ENCODE measurements at places on chromosomes 7 and 10.

DNA sequence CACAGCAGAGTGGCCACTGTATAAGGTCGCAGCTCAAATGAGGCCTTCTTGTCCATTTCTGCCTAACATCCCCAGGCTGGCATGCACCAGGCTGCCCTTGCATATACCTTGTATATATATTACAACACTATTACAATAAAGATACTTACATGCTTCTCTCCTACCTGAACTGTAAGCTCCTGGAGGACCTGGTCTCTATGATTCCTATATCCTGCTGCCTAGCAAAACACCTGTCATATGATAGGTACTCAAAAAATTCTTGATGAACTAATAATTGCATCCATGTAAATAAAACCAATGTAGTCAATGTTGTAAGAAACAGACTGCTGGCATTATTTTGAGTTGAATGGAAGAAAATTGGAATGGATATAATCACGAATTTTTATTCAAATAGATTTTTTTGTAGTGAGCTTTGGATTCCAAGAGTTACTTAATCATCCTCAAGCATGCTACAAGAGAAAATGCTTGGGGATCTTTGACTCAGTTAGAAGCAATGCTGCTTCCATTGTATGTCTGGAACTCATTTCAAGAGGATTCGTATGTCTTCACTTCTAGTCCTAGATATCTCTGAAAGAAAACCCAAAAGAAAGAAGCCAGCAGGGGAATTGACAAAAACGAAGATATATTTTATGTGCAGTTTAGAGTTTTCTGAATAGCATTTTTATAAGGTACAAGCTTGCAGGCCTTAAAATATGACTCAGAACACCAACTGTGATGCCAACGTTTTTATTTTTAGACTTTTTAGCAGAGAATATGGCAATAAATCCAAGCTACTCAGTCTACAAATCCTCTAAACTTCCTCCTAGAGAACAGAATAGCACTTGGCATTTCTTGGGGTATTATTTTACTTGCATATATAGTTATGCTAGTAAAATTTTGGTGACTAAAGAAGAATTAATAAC lies 53.1 kb downstream of the OSBPL3 start:
- DNase-seq = no peak

DNA sequence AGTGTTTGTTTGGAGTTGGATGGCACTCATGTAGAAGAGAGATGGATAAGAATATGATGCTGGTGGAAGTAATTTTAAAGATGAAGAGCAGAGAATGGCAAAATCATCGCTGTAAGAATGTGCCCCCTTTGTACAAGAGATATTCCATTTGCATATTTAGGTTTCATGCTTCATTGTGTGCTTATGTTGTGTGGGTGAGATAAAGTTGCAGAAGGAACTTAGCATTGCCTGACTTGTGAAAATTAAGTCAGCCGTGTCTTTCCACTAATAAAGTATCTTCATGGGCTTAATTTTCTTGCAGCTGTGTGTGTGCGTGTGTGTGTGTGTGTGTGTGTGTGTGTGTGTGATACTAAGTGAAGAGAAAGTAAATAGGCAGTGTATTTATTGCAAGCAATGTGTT lies 381.9 kb downstream of the OTUD1 start:
- no peak for DNase-seq

- DNase-seq = no peak
Measured at GRCh38 chr10:90399782-90400181, 458.1 kb downstream of the HTR7 start.

DNA sequence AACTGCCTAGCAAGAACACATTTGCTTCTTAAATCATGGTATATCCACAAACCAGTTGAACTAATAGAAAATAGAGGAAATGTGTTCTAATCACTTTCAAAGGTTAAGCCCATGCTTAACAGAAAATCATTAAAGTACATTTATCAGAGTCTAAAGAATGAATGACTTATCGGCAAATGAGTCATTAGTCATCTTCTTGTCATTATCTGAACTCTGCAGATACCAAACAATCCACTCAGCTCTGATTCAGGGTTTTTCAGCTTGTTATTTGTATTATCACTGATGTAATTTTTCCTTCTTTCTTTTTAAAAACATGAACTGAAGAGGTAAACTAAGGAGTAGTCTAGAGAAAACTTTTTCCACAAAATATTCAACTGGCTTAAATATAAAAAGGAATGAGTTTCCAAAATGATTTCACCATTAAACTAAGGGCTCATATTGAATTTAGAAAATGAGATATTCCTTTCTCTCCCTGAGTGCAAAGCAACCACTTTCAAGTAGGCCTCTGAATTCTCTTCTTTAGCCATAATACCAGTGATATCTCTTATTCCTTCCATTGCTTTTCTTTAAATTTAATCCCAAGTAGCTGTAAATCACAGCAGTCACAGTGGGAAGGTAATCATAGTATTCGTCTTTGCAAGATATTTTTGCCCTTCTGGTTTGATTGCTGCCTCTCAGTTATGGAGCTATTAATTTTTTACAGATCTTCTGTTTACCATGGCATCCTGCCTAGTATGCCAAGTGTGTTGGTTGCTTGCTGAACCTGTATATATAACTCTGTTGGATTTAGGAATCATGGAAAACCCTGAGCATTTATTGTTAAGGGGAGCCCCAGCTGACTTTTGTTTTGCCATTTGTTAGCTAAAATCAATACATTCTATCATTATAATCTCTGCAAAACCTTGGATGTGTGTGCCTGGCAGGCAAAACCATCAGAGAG lies 125.1 kb downstream of the THSD7A start:
- DNase-seq = no peak

- no peak for DNase-seq
Measured at GRCh38 chr10:56240471-56240870, 120.6 kb downstream of the ZWINT start.

- DNase-seq = no peak
Measured at GRCh38 chr7:147412782-147413556, 1177.6 kb upstream of the C7orf33 start.

GRCh38 chr7:8823486-8823885 lies 390.1 kb downstream of the NXPH1 start:
- DNase-seq = no peak

DNA sequence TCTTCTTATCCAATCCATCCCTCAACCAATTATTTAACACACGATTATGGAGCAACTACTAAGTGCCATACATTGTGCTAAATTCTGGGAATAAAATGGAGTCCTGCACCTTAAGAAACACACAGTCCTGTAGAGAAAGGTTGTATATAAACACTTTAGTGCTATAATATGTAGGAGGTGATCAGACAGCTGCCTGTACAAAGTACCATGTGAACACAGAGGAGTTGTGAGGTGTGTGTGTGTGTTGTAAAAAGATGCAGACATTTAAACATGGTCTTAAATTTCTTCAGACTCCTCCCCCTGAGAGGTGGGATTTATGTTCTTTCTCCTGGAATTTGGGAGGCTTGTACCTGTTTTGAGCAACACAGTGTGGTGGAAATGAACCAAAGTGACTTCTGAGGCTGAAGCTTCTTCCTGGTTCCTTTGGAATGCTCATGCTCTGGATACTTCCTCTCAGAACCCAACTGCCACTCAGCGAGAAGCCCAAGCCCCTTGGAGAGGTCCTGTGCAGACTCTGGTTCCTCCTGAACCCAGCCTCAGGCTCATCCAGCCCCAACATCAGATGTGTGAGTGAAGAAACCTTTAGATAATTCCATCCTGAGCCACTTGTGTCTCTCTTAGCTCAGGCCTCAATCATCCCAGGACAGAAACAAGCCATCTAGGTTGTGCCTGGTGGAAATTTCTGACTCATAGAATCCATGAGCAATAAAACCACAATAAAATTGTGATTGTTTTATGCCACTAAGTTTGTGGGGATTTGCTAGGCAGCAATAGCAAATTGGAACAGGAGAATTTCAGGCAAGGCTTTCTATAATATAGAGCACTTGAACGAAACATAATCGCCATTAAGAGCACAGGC lies 161.2 kb upstream of the FAM3C start:
- DNase-seq = no peak

DNA sequence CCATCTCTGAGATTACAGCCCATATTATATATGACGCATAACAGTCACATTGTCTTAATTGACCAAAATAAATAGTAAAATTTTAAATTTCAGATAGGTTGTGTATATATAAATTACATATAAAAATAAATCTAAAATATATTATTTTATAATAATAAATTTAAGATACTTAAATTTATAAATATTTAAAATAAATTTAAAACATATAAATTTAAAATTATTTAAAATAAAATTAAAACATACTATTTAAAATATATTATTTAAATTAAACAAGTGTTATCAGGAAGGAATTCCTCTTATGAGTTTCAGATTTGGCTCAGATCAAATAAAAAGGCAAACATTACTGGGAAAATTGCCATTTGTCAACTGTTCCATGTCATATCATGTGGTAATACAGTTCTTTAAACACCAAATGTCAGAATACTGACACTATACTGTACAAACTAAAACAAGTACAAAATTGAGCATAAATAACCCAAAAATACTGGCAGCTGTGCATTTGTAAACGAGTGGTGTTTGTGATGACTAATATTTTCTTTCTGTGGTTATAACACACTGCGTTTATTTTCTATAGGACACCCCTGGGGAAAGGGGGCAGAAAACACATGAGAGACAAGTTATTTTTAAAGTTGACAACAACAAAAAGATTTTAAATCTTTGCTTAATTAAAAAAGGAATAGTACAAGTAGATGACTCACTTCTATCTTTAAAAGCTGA lies 71.3 kb upstream of the DGKB start:
- no peak for DNase-seq

- no peak for DNase-seq
Measured at GRCh38 chr10:17234431-17234945, 6.4 kb downstream of the VIM start.

DNA sequence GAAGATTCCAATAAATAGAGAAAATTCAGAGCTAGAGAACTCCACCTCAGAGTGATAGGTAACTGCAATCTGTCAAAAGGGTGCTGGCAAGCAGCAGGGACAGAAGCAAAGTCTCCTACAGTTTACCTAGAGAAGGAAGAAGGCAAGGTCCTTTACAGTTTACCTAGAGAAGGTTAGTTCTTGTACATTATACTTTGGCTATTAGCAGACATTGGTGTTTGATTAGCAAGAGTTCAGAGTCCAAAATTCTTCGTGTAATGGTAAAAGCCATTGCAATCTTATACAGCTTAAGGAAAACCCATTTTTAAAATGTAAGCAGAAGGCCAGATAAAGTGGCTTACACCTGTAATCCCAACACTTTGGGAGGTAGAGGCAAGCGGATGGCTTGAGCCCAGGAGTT lies 45.9 kb downstream of the SLC25A13 start:
- no peak for DNase-seq

DNA sequence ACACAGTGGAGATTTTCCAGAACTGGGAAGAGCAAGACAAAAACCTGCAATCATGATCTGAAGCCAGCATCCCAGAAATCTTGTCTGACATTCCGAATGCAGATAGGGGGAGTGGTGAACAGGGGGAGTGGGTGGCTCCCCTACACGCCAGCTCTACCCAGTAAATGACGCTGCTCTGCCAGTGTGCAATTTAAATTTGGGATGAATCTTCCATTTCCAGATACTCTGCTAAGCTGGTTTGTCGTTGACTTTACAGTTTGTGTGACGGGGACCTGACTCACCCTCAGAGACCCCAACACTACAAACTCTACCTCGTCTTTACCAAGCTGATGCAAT lies 68.7 kb upstream of the CAMK2B start:
- DNase-seq = no peak

GRCh38 chr7:36809086-36809485 lies 84.8 kb upstream of the AOAH start:
- no peak for DNase-seq

- DNase-seq = no peak
Measured at GRCh38 chr7:84393786-84394185, 199.2 kb upstream of the SEMA3A start.

DNA sequence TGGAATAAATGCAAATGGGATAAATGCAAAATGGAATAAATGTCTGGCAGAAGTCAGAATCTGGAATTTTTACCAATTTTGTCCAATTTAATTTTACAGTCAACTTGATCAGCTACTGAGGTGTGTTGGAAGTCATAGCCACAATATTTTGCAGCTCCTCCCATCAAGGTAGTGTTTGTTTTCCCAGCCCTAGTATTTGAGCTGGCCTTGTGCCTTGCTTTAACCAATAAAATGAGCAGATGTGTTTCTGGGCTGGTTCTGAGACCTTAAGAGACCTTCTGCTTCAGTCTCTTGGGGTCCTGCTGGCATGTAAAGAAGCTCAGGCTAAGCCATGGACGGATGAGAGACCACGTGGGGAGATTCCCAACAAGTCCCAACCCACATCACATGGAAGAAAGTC lies 42.7 kb upstream of the RSBN1L start:
- DNase-seq = no peak

DNA sequence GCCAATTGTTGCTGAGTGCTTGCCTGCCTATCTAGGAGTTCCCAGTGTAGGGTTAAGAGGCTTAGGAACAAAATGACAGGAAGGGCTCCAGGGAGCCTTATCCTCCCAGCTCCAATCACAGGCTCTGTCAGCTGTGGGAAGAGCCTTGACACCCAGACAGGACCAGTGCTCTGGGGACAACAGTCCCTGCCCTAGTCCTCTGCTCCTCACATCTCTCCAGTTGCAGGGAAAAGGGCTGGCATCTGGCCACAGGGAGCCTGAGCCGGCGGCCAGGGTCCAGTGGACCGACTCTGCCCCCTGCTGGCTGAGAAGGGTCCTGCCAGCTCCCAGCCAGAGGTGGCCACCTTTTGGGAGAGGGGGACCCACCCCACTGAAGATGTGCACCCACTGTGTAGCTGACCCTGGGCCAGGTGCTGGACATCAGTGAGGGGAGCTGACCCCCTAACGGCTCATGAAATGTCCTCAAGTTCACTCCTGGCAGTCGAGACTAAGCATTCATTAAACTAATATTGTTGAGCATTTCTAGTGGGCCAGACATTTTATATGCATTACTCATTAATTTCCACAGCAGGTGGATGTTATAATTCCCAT lies 17.6 kb downstream of the DNAJB12 start:
- DNase-seq = peak; percentile 59

Data from stimulated activated CD4-positive, alpha-beta T cell treated with anti-CD3 and anti-CD28 coated beads, Interleukin-15, amount 100 ng/mL, for 1 hour (primary cell).